ENCODE measurements at places on chromosomes 3 and 15.
A peak's percentile ranks its signal among the peaks of the same experiment; 100 is the strongest.

GRCh38 chr3:72448375-72448823 lies 399.8 kb downstream of the SHQ1 start:
- DNase-seq: no peak

DNA sequence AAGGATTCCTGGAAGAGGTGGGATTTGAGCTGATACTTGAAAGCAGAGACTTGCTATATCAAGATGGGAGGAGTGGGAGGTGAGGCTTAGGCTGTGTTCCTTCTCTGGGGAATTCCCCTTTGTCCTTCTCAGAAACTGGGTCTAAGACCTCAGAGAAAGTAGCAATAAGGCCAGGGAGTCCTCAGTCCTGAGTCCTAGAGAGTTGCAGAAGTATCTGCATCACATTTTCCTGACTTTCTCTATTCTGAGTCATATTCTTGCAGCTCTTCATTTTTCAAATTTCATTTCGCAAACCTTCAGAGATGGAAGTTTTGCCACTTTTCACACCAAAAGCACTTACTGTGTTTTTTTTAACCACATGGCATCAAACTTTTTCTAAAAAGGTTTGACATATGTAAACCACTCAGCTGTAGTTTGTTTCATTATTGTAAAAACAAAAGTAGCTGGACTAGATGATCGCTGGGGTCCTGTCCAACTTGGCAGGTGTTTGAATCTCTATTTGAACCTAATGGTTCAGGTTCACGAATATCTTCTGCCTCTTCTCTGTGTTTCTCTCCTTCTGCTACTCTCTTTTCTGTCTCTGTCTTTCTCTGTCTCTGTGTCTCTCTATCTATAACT lies 21.3 kb downstream of the COLQ start:
- DNase-seq: no peak

- no peak for DNase-seq
Observed at GRCh38 chr3:141887051-141887450, 10.6 kb downstream of the ATP1B3 start.

- DNase-seq: no peak
Observed at GRCh38 chr15:31840849-31841476, 189.4 kb upstream of the CHRNA7 start.

- no peak for DNase-seq
Observed at GRCh38 chr3:100354850-100355249, 20.3 kb downstream of the NIT2 start.

- peak; percentile 40 for DNase-seq
Observed at GRCh38 chr15:43204016-43204901, 16.6 kb downstream of the EPB42 start.

DNA sequence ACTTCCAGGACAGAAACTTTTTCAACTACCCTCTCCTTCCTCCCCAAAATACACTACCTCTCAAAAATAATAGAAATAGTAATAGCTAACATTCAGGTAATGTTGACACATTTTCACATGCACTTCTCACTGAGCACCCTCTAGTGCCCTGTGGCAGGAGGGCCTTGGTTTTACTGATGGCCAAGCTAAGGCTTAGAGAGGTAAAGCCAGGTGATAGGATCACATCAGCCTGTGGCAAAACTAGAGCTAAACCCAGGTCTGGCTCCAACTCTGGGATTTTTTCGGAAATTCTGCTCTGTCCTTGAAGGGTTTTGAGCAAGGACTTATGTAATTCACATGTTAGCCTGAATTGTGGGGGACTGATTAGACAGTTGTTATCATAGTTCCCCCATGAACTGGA lies 922 bp upstream of the TAMM41 start:
- no peak for DNase-seq

GRCh38 chr3:183587336-183587735 lies 31.8 kb upstream of the KLHL6 start:
- no peak for DNase-seq

GRCh38 chr3:184259878-184260723 lies 1.3 kb downstream of the CAMK2N2 start:
- DNase-seq: no peak

DNA sequence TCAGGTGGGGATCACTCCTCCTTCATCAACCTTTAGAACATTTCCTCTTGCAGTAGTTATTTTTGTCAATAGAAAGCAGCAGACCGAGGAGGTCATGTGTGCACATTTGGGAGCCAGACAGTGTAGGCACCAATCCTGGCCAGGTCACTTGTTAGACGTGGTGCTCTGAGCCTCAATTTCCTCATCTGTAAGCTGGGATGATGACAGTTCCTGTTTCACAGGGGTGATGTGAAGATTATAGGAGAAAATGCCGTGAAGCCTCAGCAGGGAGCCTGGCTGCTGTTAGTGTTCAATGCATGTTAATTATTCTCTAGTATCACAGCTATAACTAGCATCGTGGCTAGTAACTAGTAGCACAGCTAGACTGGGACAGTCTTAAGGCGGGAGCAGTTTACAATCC lies 64.7 kb downstream of the ATP2B2 start:
- DNase-seq: no peak

DNA sequence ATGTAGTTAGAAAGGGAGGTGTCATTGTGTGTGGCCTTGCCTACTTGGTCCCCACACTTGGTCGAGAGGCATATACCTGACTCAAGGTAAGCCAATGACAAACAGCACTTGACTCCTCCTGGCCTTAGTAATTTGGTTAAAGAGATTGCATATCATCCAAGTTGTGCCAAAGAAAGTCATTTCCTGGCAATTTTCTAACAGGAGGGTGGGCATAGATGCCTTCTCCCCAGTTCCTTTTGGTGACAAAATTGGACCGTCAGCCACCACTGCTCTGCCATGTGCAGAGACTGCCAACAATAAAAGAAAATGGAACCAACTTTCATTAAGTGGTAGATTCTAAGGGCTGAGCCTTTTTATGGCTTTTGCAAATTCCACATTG lies 7.9 kb upstream of the LEKR1 start:
- DNase-seq: no peak

DNA sequence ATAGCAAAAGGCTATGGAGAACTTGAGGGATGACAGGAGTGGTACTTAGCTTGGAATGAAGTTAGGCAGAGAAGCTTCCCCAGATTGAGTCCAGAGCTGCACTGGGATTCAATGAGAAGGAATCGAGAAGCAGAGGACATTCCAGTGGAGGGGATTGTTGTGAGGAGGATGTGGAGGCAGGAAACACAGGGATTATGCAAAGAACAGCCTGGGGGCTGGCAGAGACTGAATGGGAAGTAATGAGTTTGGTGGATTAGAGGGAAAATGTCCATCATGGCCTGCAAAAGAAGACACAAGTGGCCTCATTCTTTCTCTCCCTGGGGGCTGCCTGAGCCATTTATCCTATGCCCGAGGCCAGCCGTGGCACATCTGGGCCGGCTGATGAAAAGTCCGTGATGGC lies 20.5 kb upstream of the SCN10A start:
- no peak for DNase-seq

GRCh38 chr3:60417576-60417975 lies 833.7 kb downstream of the FHIT start:
- DNase-seq: no peak

DNA sequence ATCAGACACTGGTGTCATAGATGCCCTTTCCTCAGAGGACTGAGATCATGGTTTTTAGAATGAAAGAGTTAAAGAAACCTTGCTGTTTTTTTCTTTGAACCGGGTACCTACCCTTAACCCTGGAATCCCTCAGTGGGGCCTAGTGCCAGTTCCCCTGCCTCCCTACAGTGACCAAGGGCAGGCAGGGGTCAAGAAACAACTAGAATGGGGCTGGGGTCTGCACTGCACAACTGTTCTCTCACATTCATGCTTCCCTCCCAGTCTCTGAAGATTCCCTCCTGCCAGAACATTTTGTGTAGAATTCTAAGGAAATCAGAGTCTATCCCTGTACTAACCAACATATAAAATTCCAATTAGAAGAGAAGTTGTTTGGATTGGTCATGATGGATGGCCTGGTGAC lies 47.9 kb downstream of the TGFBR2 start:
- DNase-seq: no peak

- DNase-seq: no peak
Observed at GRCh38 chr15:75034615-75035014, 11.2 kb downstream of the PPCDC start.

DNA sequence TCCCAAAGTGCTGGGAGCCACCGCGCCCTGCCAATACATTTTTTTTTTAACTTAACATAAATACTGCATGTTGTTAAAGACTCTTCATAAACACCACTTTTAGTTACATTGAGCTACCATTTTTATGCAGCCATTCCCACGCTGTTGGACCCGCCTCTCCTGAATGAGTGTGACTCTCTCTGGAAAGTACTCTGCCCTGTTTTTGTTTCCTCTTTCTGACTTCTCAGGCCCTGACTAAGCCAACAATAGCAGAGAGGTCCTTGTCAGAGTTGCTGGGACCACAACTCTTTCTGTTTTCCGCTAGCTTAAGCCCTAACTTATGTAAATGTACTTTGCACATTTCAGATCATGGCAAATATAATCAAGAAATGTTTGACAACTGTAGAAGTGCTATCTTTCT lies 35.2 kb downstream of the PARP15 start:
- DNase-seq: no peak

- DNase-seq: no peak
Observed at GRCh38 chr3:63679186-63679585, 26.7 kb downstream of the SNTN start.

DNA sequence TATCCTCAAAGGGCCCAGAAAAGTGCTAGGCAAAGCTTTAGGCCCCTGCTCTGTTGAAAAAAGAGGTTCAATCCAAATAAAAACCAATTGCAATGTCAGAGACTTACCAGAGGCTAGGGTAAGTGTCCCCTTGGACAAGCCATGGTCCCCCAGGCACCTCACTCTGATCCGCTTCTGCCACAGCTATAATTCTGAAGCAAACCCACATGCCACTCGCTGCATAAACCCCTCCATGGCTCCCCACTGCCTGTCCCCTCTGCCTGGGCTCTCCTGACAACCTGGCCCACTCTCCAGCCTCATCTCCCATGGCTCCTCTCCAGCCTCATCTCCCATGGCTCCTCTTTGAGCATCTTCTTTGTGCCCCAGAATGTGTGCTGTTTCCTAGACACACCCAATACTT lies 169.6 kb upstream of the TLE3 start:
- DNase-seq: no peak

DNA sequence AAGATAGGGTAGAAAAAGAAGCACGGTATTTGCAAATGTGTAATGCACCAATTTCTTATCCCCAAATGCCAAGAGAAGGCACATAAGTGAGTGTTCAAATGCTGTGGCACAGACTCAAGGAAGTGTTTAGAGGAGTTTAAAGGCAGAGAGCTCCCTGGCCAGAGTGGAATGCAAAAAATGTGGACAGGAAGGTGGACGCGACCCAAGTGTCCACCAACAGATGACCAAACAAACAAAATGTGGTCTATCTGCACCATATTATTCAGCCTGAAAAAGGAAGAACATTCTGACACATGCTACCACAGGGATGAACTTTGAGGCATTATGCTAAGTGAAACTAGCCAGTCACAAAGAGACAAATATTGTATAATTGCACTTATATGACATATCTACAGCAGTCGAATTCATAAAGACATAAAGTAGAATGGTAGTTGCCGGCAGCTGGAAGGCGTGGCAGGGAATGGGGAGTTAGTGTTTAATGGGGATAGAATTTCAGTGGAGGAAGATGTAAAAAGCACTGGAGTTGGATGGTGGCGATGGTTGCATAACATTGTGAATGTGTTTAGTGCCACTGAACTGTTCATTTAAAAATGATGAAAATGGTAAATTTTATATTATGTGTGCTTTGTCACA lies 126.6 kb downstream of the SRGAP3 start:
- DNase-seq: no peak

DNA sequence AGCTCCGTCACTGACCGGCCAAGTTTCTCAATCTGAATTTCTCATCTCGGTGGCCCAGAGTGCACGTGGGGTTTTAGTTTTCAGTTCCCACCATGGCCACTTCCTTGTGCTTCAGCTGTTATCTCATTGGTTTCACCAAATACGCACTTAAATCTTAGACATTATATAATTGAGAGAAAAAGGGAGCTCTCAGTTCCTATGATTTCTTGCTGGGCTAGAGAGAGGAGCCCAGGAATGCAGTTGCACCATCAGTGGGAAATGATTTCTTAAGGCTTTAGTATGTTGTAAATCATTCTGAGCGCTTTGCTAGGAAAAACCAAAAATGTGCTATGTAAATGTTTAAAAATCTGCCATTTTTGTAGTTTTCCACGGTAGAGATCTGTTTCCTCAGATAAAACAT lies 53.2 kb downstream of the OXNAD1 start:
- no peak for DNase-seq

DNA sequence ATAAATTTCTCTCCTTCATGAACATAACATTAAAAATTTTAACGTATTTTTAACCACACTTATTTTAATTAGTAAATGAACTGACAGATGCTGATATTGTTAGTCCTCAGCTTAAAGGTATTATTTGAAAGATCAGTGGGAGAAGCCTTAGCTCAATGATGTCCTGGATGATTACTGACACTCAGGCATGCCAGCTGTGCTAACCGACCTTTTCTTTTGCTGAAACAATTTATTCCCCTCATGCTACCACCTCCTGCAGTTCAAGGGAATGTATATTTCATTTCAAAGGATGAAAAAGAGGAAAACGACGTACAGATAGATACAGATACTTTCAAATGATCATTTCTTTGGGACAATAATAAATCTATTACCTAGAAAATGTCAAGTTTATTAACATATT lies 620.8 kb downstream of the FGF12 start:
- DNase-seq: no peak

GRCh38 chr3:63043631-63044030 lies 168.4 kb upstream of the CADPS start:
- no peak for DNase-seq

All from fibroblast of the conjunctiva (primary cell).